ENCODE measurements at places on chromosomes 4 and X.

DNA sequence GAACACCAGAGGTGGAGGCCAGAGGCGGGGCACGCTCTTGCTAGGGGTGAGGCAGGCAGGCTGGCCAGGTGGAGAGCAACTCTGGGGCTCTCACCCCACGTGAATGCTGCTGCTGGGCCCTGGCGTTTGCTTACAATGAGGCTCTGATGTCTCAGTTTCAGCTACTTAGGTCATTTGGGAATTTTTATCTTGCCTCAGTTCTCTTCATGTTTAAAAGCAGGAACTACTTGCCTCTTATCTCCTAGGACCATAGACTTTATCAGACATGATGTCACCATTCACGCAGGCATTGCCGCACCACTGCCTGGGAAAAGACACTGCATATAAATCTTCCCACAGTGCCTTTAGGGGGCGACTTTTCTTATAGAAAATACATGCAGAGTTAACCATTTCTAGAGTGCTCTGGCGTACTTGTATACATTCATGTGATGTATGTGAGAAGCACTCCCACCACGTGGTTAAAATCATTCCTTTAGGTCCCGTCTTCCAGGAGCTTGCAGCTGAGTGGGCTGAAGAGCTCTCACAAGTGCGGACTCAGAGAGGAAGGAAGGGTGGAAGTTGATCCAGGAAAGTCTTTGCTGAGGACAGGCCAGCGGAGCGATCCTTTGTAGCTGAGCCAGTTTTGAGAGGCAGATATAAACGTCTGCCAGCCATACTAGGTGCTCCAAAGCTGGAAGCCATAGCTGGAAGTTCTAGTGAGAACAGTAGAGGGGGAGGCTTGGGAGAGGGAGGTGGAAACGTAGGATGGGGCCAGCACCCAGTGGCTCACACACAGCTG is 84.3 kb upstream of the CLDN34 start:
- no peak for DNase-seq

GRCh38 chr4:2469192-2469984 is 482 bp downstream of the RNF4 start:
- peak; percentile 40 for DNase-seq

GRCh38 chr4:55079451-55080173 is 45.8 kb downstream of the KDR start:
- no peak for DNase-seq

DNA sequence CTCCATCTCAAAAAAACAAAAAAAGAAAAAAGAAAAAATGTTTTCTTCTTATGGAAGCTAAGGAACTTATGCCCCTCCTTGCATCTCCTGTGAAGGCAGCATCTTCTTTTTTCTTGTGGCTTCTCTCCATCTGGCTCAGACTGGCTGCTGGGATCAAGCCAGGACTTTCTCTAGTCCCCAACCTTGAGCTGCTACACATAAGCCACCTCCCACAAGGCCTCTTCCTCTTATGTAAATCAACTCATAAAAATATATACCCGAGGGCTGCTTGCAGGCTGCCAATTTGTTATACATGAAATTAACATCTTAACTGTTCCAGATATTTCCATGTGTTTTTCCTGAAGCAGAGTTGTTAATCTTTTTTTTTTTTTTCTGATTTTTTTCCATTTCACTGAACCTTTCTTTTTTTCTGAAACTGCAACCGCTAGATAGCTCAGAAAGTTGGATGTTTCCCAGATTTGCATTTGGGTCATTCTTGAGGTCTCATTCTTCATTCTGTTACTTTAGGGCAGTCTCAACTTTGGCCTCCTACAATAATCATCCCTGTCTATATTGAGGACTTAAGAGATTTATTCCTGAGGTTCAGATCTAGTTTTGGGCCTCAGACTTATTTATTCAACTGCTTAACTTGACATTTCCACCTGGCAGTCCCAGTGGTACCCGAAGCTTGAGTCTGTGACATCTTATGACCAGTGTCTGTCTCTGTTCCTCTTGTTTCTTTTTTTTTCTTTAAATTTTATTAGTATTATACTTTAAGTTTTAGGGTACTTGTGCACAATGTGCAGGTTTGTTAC is 10.3 kb downstream of the SNX25 start:
- DNase-seq = no peak

DNA sequence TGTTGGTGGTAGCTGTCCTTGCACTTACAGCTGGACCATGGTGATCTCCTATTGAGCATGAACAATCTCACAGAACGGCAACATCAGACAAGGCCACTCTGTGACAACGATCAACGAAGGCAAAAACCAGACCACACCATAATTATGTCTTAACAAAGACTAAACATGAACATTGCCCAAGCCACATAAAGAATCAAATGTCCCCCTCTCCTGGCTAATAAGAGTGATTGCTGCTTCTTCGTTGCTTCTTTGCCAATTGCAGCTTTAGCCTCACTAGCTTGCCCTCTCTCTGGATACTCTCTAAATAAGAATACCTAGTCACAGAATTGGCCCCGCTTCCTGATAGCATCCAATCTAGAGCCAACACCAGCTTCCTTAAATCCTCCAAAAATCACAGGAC is 41.5 kb upstream of the PGRMC1 start:
- no peak for DNase-seq

GRCh38 chr4:122458625-122459024 is 2.1 kb upstream of the IL2 start:
- DNase-seq = no peak

DNA sequence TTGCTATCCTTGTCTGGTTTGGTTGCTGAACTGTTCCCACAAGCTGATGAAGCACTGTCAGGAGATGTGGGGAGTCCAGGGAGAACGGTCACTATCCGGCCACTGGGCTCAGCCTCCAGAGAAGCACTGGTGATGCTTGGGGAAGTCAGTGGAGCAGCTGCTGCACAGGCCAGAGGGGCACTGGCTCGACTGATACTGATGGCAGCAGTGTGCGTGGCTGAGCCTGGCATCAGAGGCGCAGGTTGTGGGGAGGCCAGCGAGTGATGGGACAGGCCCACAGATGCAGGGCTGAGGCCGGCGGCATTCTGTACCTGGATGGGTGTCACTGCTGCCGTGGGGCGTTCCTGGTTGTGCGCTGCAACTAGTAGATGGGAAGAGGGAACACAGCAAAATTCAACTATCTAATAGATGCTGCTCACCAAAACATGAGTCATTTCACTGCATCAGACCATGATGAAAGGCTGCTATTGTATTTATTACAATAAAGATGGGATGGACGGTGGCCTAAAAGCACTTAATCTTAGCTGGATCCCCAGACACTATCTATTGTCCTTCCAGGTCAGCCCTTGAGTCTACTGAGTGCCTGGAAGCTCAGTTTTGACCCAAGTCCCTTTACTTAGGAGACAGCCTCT is 106.3 kb upstream of the CBR4 start:
- DNase-seq = no peak

DNA sequence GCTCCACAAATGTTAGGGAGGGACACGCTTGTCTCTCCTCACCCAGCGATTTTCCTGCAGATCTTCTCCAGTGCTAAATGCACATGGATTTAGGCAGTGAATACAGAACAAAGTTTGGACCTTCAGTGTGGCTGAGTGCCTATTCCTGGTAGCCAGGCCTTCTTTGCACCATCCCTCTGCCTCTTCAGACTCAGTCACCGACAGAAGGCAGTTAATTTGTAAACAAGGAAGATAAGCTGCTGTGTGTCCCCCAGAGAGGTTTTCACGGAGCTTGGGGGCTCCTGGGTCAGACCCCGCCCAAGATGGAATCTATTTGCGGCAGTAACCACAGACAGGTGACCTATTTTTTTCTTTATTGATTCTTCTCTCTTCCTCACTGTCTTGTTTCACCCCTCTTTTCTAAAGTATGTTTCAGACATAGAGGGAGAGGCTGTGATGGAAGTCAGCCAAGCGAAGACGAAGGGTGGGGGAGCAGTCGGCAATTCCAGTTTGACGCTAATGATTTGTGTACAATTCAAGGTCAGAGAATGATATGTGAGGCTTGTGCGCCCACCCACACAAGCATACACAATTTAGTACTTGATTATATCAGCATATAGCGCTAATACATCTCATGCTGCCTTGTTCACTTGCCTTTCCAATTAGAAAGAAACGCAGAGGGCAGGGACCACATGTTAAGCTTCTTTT is 200.8 kb downstream of the MGST2 start:
- DNase-seq = no peak

DNA sequence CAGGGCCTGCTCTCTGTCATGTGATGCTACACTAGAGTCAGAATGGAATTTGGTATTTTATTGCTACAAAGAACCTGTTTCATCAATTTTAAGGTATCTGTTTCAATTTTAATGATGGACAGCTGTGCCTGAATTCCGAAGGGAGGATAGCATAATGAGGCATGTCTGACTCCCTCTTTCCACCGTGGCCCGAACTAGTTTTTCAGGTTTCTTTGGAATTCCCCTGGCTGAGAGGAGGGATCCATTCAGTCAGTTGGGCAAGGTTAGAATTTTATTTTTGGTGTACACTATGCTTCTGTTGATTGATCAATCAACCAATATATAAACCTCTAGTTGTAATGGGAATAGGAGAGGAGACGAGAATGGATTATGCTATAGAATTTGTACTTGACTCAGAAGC is 761.8 kb downstream of the FAM133A start:
- no peak for DNase-seq

DNA sequence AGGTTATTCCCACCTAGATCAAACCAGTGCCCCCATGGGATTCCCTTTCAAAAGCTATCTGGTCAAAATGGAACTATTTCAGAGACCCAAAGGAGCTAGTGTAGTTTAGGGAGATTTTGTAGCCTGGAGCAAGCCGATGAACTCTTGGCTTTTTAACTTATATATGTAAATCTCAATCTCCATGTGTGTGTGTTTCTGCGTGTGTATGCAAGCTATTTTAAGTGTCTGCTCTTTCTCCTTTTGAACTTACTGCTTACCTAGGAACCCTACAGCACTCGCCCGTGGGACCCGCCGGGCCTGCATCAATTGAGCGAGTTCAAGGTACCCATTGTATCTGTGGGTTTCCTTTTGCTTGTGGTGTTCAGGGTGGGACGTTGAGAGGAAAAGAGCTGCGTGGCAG is 10.4 kb downstream of the CSTF2 start:
- DNase-seq = no peak

DNA sequence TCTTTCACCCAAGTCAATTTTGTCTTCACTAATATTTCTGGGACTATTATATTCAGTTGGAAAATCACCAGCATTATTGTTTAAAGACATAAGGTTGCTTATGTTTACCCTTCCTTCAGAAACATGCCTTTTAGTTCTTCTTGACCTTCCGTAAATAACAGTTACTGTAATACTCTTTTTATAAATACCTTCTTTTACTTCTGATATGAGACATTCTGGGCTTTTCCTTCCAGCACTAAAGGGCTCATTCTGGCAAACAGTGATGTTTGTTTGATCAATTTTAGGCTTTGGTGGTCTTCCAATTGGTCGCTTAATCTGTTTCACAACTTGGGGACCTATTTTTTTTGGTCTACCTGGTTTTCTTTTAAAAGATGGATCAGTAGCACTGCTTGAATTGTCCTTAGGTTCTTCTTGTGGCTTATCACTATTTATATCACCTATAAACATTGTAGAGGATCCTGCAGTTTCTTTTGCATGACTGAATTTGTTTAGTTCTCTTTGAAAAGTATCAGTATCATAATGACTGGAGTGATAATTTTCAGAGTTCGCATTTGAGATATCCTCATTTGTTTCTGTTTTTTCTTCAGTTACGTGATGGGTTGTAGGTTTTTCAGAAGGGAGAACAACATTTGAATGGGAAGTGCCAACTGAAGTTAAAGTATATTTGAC is 64.8 kb downstream of the NCAPG start:
- no peak for DNase-seq

- DNase-seq = no peak
These were observed 123.9 kb upstream of the ACSL4 start for GRCh38 chrX:109856974-109857373.

DNA sequence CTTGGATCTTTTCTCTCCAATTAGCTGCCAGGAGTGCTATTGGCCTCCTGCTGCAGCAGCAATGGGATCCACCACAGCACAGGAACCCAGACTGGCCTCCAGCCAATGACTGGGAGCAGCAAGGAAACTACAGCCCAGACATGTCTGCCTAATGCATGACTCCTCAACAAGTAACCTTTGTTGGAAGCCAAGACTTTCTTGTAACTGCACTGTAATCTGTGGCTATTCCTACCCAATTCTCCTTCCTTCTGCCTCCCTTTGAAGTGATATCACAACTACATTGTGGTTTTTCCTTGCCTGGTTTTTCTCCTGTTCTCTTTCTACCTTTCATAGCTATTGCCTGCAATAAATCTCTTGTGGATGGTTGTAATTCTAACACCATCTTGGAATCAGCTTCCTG is 39.8 kb downstream of the SNCA start:
- DNase-seq = no peak

GRCh38 chrX:19863212-19863856 is 24.1 kb downstream of the SH3KBP1 start:
- DNase-seq = no peak

GRCh38 chrX:16119353-16120220 is 3.8 kb upstream of the GRPR start:
- no peak for DNase-seq

GRCh38 chr4:138236037-138236436 is 6.1 kb downstream of the SLC7A11 start:
- DNase-seq = no peak

- no peak for DNase-seq
These were observed 176.9 kb downstream of the ZIC3 start for GRCh38 chrX:137742846-137743245.

GRCh38 chr4:45640281-45640680 is 483.6 kb downstream of the GABRG1 start:
- DNase-seq = no peak

GRCh38 chrX:44889824-44890223 is 16.8 kb downstream of the KDM6A start:
- no peak for DNase-seq

DNA sequence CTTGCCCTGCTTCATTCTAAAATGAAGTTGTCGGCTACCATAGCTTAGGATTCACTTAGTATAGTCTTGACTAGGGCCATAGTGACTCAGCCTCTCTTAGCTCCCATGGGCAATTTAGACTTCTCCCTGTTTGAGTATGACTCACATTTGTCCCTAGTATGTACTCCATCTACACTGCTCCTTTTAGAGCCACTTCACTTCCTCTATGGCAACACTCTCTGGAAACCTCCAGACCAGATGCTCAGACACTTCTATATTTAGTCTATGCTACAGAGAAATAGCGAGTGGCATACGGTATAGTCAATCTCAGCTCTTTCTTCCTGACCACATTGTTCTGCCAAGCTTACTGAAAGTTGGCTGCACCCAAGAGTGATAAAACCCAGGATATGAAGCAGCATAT is 11.2 kb downstream of the MEPE start:
- DNase-seq = no peak

- no peak for DNase-seq
These were observed 118.0 kb downstream of the SPCS3 start for GRCh38 chr4:176437756-176438155.

- DNase-seq = no peak
These were observed 3.6 kb upstream of the KLHL15 start for GRCh38 chrX:24030597-24030996.

GRCh38 chr4:110586131-110586850 is 36.6 kb downstream of the PITX2 start:
- DNase-seq = no peak
